NCI-H774 (cell line): ENCODE measurements at places on chromosomes 13 and 19.

DNA sequence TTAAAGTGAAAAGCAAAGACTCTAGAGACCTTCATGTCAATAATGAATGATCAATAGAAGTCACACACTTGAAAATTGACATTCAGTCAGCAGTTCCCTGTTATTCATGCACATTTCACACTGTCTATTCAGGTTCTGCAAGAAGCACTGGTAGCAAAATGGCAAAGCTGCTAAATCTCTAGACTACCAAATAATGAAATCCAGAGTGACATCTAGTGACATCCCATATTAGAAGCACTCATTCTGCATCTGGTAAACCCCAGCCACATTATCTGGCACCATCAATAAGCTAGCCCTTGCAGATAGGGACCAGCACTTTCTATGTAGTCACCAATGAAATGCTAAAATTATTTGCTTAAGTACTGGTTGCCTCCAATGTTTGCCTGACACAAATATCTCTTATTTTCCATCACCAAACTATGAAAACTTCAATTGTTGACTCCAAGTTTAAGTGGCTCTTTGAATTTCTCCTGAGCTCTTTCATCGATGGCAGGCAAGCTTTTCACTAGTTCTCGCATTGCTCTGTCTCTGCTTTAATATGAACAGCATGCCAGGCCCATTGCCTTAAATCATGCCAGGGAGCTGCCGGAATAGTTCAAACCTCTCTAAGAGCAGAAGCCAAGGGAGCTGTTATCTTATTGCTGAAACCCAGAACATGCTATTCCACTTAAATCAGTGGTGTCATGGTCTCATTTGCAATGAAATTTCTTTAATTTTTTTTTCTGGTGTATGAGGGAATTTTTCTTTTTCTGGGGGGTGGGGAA is 409.9 kb downstream of the MZT1 start:
- DNase-seq, result no peak

- no peak for DNase-seq
Observed at GRCh38 chr19:29598496-29598895, 7.6 kb upstream of the POP4 start.

GRCh38 chr13:114222461-114222968 is 12.2 kb upstream of the CDC16 start:
- DNase-seq, result no peak

DNA sequence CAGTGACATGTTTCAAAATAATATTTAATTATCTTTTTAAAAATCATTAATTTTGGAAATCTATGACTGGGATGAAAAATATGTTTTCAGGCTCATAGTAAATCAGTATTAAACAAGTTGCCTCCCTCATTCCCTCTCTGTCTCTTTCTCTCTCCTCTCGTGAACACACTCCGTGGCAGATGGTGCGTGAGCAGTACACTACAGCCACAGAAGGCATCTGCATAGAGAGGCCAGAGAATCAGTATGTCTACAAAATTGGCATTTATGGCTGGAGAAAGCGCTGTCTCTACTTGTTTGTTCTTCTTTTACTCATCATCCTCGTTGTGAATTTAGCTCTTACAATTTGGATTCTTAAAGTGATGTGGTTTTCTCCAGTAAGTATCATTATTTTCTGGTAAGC is 22.7 kb downstream of the SGCG start:
- DNase-seq, result no peak

DNA sequence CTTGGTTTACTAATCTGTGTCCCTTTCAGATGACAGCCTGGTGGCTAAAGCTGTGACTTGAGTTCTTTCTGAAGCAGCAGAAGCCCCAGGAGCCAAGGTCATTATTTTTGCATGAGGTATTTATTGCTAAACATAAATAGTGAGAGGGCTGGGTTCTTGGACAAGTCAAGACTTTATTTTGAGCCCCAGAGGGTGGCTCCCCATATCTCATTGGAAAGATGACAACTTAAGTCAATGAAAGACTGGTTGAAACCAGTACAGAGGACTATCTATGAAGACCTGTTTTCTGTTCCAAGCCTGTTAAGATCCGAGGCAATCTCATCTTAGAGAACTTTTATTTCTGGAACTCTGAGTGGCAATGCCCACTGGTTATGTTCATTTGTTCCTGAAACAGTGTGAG is 14.4 kb upstream of the ERICH6B start:
- DNase-seq, result no peak

- DNase-seq, result no peak
Observed at GRCh38 chr13:106354961-106355360, 180.5 kb downstream of the EFNB2 start.

GRCh38 chr19:31633014-31633413 is 283.8 kb upstream of the TSHZ3 start:
- DNase-seq, result no peak

- DNase-seq, result no peak
Observed at GRCh38 chr19:5665781-5666513, 14.4 kb downstream of the MICOS13 start.

GRCh38 chr13:75319254-75319653 is 162.7 kb downstream of the TBC1D4 start:
- DNase-seq, result no peak

DNA sequence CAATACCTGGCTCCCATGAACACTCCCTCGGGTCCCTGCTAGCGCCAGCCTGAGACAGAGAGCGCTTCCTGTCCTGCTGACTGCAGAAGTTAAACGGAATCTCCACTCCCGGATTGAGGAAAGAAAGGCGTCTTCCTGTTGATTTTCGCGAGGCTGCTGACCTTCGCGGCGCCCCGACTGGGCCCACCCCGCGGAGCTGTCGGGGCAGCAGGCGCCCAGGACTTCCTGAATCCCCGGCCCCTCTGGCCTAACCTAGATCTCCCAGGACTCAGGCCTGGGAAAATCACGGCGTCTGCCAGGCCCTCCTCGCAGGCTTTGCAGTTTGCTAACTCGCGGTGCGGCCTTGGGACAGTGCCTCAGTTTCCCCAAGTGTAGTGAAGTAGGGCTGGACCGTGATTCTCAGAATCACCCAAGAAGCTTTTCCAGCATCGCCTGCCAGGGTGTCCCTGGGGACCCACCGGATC is 108.8 kb downstream of the KCTD15 start:
- DNase-seq, result no peak

GRCh38 chr19:40807147-40808020 is 8.4 kb downstream of the EGLN2 start:
- DNase-seq, result no peak

DNA sequence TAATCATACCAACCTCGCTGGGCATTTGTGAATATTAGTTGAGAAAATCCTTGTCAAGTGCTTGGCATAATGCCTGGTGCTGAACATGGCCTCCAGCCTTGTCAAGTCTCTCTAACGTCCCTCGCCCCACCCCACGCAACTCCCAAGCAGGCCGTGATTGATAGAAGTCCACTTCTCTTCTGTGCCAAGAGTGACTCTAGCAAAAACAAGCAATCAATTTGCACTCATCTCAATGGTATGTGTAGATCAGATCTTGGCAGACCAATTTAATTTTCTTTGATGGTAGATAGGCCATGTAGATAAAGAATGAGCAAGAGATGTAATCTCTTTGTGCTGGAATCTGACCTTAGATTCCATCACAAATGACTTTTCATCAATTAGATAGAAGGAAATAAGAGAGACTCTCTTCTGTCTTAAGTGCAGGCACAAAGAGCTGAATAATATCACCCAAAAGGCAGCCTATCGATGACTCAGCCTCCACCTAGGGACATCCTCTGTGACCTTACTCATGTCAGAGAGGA is 31.0 kb upstream of the KATNAL1 start:
- DNase-seq, result no peak

- no peak for DNase-seq
Observed at GRCh38 chr13:30466358-30466714, 600 bp upstream of the HMGB1 start.

DNA sequence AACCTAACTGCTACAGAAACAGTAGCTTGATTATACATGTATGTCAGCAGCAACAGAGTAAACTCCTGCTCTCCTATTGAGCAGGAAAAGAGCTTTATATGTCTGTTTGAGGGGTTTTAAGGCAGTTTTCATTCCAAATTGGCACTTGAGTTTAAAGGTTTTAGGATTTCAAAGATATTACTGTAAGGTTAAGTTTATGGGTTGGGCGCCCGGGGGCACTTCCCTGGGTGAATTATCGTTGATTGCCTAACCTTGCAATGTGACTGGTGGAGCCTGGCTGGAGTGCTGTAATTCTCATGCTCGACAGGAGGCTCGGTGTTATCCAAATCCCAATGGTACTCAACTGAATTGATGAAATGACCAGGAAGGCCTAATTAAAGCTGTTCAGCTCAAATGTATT is 1586.1 kb downstream of the OLFM4 start:
- DNase-seq, result peak; percentile 9

DNA sequence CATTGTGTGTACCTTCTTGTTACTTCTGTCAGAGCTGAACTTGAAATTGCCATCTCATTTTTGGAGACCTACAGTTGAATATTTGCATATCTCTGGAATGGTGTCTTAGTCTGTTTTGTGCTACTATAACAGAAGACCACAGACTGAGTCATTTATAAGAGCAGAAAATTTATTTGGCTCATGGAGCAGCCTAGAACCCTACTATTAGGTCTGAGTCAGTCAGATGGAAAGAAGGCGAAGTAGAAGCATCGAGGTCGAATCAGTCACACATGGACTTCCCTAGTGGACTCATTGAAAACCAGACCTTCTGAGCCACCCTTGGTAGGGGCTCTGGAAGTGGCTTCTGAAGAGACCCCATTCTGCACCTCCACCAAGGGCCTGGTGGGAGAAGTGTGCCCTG is 33.9 kb upstream of the TPT1 start:
- DNase-seq, result no peak
